ENCODE measurements at places on chromosomes 1 and 21.

DNA sequence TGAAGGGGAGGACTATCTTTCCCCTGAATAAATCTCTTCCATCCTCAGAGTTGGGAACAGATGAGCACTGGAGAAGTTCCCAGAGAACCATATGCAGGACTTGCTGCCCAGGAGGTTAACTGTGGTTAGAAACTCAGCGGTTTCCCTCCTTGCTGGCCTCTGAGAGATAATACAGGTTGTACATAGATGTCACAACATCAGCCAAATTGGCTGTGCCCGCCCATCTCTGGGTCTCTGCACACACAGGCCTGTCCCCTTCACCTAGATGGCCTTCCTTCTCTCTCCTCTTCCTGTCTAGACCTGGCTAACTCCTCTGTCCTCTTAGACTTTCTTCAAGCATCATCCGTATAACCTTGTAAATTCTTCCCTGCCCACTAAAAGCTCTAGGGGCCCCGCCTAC lies 5.7 kb downstream of the RGS5 start:
- DNase-seq = no peak

- DNase-seq = no peak
Observed at GRCh38 chr1:15056515-15057285, 96.8 kb upstream of the TMEM51 start.

DNA sequence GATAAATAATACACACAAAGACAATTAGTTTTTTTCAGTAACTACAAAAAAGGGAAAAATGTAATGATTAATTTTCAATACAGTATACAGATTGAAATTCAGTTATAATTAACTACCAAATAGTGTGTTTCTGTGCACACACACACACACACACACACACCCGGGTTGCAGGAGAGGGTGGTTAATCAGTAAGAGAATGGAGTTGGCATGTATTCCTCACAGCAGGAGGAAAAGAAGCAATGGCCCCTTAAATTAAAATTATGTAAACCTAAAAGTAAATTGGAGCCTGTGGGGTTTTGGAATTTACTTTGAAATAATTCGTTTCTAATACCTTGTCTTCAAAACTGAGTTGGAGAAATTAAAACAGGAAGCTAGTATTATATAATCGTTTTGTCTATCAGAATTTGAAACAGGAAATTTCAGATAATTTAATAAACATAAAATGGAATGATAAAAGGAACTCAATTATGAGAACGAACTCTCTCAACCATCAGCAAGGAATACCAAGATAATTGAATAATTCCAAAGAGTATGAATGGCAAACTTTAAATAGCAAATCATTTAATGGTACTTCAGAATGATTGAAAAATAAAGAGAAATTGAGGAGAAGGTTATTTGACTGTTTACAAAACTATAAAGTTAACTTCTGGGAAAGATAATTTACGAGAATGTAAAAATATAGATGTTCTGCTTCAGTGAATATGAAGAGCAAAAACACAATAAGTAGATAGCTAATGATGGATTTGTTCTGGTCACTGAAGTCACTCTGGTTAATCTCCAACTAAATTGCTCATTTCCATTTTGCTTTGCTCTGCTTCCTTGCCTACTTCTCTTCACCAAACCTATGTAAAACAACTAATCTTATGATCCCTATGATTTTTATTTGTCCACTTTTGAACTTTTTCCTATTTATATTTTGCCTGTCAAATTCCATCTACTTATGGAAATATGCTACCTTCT lies 547.9 kb upstream of the ZP4 start:
- no peak for DNase-seq

GRCh38 chr1:214649607-214650006 lies 46.6 kb downstream of the CENPF start:
- no peak for DNase-seq

DNA sequence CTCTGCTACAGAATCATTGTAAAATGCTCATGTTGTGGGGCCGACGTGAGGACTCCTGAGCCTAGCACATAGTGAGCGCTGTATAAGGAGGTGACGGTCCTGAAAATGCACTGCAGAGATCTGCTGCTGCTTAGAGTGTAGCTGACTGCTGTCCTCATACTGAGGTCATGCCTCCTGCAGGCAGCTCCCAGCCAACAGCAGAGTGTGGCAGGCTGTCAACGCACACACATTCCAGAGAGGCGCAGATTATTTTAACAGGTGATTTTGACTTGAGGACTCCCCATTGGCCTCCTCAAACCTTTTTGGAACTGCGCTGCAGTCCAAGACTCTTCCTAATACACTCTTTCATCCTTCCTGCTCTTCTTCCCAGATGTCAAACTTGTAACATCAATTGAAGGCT lies 119.8 kb upstream of the KCNJ6 start:
- DNase-seq = no peak

GRCh38 chr1:151579436-151580225 lies 32.2 kb upstream of the SNX27 start:
- no peak for DNase-seq

DNA sequence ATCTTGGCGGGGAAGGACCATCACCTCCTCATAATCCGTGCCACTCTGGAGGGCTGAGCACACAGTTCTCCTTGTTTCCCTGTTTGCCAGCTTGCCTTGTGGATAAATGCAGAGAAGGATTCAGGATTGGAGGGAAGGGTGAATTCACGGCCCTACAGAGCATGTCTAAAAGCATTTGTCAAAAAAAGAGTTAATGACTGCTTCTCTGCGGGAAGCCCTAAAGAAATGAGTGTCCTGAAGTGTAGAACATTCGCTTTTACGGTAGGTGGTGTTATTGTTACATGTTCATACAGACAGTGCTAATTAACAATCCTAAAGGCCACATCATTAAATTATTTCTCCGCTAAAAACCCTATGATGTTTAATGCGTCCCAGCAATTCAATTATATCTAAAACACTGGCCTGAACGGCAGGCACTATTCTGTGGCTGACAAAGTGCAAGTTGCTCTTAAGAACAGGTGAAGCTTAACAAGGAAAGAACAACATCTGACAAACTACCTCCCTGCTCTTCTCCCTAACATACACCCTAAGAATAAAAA lies 112.3 kb upstream of the NFIA start:
- no peak for DNase-seq

DNA sequence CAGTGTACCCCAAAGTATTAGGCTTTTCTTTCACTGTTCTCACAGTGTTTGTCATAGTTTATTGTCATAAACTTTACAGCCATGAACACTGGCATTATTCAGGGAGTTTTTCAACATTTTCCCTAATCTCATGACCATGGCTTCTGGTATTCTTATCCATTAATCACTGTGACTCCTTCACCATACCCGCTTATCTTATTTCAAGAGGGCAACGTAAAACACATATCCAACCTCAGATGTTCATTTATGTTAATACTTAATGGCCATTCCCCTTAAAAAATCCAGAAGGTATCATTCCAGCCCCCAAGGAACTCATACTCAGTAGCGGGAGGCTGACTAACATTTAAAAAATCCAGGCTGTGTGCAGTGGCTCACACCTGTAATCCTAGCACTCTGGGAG lies 78.5 kb upstream of the RGS4 start:
- no peak for DNase-seq

- DNase-seq = no peak
Observed at GRCh38 chr1:158930504-158930903, 848 bp upstream of the PYHIN1 start.

GRCh38 chr1:106700211-106700610 lies 356.3 kb upstream of the PRMT6 start:
- no peak for DNase-seq

- DNase-seq = no peak
Observed at GRCh38 chr1:203161175-203161574, 14.5 kb downstream of the MYBPH start.

GRCh38 chr1:20719871-20720620 lies 2.2 kb upstream of the KIF17 start:
- DNase-seq = no peak

DNA sequence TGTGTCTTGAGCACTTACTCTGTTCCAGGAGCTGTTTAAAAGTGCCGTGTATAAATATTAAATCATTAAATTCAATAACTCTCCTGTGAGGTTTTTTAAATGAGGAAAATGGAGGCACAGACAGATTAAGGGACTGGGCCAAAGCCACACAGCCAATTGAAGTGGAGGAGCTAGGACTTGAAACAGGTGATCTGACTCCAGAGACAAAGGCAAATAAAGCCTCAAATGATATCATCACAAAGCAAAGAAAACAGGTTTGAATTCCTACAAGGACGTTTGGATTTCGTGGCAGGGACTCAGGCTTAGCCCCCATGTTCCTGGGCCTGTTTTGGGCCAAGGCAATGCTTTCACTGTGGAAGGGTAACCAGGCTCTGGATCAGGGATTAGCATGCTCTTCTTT lies 45.2 kb upstream of the DMBX1 start:
- no peak for DNase-seq

GRCh38 chr1:6592441-6592840 lies 10.2 kb downstream of the KLHL21 start:
- no peak for DNase-seq

DNA sequence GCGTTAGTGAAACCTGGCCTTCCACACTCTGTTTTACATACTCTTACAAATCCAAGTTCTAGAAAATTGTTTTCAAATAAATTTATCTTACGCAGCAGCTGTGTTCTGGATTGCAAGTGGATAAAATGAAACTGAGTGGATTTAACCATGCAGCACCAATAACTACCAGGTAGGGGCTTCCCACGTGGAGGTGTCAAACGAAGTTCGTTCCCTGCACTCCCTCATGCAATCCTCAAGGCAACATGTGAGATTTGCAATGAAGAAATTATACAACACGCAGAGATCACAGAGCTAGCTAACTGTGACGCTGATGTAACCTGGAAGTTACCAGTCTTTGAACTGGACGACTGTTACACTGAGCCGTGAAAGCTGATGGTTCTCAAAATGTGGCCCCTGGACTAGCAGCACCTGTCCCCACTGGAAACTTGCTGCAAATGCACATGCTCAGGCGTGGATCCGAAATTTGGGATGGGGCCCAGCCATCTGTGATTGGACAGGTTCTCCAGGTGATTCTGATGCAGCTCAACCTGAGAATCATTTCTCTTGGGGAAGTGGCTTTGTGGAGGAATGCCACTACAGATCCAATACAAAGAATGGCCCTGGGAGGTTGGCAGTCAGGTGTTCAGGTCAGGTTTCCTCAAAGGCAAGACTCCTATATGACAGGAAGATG lies 36.3 kb downstream of the RSPH1 start:
- no peak for DNase-seq

DNA sequence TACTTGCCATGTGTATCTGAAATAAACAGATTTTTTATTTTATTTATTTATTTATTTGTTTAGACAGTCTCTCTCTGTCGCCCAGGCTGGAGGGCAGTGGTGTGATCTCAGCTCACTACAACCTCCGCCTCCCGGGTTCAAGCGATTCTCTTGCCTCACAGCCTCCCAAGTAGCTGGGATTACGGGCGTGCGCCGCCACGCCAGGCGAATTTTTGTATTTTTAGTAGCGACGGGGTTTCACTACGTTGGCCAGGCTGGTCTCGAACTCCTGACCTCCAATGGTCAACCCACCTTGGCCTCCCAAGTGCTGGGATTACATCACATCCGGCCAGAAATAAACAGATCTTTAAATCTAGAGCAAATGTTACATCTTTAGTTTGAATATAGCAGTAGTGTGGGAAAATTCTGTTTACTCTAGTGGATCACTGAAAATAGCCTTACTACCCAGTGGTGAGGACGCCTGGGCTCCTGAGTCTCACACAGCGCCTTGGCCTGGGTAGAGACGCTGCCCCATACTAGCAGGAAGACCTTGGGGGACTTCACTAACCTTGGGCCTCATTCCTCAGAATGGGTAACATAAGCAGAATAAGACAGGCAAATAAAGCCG lies 709 bp downstream of the GART start:
- no peak for DNase-seq

DNA sequence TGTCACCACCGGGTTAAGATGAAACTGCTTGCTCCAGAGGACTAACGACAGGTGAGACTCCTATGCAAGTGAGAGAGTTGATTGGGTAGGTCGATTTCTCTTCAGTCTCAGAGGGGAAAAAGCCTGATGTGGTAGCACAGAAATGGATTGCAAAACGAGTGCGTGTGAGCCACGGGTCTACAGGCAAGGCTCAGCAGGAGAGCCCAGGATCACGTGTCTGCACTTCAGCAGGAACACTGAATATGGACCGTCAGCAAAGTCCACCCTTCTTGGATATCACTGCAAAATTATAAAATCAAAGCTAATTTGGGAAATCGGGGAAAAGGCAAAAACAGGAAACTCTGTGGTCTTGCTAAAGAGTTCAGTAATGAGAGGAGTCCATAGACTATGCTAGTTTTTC lies 107.7 kb upstream of the ZNF648 start:
- no peak for DNase-seq

GRCh38 chr1:226784081-226785049 lies 45.3 kb upstream of the ITPKB start:
- no peak for DNase-seq

- DNase-seq = no peak
Observed at GRCh38 chr1:224564454-224565084, 51.5 kb upstream of the CNIH3 start.

DNA sequence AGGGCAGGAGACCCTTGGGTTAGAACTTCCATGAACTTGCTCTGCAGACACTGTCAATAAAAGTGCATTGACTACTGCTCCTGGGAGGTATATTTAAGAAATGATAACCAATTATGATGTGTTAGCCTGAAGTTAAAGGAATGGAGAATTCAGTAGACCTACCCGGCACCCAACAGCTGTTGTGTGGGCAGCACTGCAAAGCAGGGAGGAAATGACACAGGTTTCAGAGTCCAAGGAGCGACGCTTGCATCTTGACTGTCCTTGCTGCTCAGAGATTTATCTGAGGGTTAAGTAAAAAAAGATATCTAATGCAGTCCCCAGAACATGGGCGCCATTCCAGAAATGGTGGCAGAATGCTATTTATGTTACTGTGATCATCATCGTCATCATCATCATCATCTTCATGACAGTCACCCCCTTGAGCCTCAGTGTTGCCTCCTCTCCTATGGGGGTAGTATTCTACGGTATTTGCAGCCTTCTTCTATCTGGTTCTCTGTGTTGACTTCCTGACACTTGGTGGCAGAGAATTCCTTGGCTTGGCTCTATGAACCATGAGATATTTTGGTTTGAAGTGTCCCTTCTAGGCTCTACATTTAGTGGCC lies 225.9 kb downstream of the KAZN start:
- no peak for DNase-seq

DNA sequence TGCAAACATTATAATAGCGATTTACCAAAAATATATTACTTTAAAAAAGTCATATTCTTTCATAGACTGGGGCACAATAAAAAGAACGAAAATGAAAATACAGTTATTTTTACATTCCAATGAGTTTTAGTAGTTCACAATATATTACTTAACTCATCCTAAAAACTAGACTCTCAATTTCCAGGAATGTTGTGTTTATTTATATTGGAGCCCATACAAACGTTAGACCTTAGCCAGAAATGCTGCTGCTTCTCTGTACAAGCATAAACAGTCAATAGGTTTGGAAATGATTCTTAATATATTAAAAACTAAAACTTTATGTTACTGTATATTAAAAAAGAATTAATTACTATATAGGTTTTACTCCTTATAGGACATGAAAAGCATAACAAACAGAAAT lies 302.3 kb downstream of the BRINP3 start:
- DNase-seq = no peak

GRCh38 chr1:20255666-20256065 lies 35.0 kb upstream of the VWA5B1 start:
- DNase-seq = no peak

GRCh38 chr1:226545836-226546596 lies 2.5 kb upstream of the STUM start:
- no peak for DNase-seq
